ENCODE measurements at places on chromosomes 5 and 9. TPM values are rescaled to one million over a fixed set of nuclear protein-coding genes. Genes with fewer than 3 reads are reported as not detected.
A peak's percentile ranks its signal among the peaks of the same experiment; 100 is the strongest.

Gene FBP2
- not detected for total RNA-seq

Gene EXOSC2
- 37.7 TPM for total RNA-seq

Gene TMEM215
- not detected for total RNA-seq

GRCh38 chr5:142842994-142843905, 73.1 kb downstream of the ARHGAP26 start:
- DNase-seq = no peak
- H3K36me3 ChIP-seq = no peaks in the 10 kb centered on the region
- H3K27me3 ChIP-seq = no peaks in the 10 kb centered on the region
- no peak overlapping the region for H3K4me3 ChIP-seq
- H3K4me1 ChIP-seq = peaks cover 35% of the 10 kb centered on the region

DNA sequence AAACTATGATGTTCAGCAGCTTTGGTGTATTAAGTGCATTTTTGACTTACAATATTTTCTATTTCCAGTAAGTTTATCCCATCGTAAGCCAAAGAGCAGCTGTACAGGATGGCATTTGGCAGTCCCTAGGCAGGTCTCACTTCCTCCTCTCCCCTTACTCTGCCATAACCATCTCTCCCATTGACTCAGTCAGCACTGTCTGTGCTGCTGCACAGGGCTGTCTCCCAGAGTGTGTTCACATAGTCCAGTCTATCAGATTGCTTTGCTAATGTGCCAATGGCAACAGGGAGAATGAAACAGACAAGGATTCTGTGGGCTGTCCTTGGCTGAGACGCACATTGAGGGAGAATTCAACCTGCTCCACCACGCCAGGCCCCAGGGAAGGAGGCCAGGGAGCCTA, 47.0 kb upstream of the CAST start:
- H3K27ac ChIP-seq = peak overlapping the region; percentile 69
- no peak for DNase-seq
- H3K36me3 ChIP-seq = no peaks in the 10 kb centered on the region
- no peaks in the 10 kb centered on the region for H3K27me3 ChIP-seq

GRCh38 chr9:137026828-137027227, 1.2 kb downstream of the ABCA2 start:
- H3K27me3 ChIP-seq = no peaks in the 10 kb centered on the region
- peak overlapping the region; percentile 66 for H3K27ac ChIP-seq
- H3K4me3 ChIP-seq = peak overlapping the region; percentile 53

- H3K4me3 ChIP-seq = no peak overlapping the region
- H3K36me3 ChIP-seq = no peaks in the 10 kb centered on the region
- DNase-seq = peak; percentile 65
- H3K27ac ChIP-seq = peak overlapping the region; percentile 35
Observed at GRCh38 chr9:130766021-130766926, 68.8 kb upstream of the ABL1 start.

GRCh38 chr9:121974421-121974820, 118.7 kb downstream of the TTLL11 start:
- no peak for DNase-seq
- H3K4me3 ChIP-seq = no peak overlapping the region
- H3K4me1 ChIP-seq = peaks cover 8% of the 10 kb centered on the region
- H3K27ac ChIP-seq = no peak overlapping the region
- H3K36me3 ChIP-seq = no peaks in the 10 kb centered on the region

DNA sequence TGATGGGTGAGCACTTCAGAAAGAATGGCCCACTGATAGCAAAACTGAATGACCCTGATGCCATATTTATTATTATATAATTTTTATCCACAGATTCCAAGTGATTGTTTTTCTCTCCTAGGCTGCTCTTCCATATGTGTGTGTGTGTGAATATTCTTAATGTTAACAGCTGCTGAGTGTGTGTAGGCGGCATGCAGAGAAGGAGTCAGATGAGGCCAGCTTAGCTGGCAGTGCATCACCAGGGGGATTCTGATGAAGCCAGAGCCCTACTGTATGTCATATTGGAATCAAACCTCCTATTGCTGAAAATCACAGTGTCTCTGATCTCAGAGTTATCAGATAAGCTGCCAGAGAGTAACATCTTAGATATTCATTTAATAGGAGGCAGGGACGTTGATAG, 177.1 kb downstream of the DMAC1 start:
- H3K4me1 ChIP-seq = no peaks in the 10 kb centered on the region
- H3K27me3 ChIP-seq = no peaks in the 10 kb centered on the region
- no peak overlapping the region for H3K27ac ChIP-seq
- no peak overlapping the region for H3K4me3 ChIP-seq

All from upper lobe of left lung (tissue), 6 donors.